ENCODE measurements at places on chromosomes 11 and 22.

DNA sequence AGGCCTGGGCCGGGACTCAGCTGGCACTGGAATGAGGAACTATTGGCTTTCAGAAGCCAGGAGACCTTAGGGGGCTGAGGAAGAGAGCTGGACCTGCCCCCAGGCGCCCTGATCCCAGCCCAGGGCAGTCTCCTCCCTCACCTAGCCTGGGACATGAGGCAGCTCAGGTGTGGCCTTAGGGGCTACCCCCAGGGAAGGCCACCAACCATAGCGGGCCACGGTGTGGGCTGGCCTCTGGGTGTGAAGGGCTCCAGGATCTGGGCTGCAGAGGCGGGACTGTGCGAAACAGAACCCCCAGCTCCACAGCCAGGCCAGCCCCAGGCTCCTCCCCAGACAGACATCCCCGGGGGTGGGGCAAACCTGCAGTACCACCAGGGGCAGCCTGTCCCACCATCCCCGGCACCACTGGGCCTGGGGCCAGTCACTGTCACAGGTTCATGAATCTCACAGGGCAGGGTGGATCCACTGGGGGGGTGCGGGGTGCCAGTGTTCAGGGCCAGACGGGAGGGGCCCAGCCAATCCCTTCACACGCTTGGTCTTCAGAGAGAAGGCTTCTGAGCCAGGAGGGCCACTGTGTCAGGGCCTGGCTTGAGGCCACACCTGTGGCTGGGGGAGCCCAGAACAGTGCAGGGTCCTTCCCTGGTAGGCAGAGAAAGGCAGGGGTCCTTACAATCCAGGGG lies 3.5 kb downstream of the PLXNB2 start:
- DNase-seq = no peak

GRCh38 chr11:78684377-78684776 lies 109.7 kb upstream of the NARS2 start:
- DNase-seq = no peak

GRCh38 chr22:30822216-30823014 lies 127.7 kb downstream of the OSBP2 start:
- peak; percentile 36 for DNase-seq

DNA sequence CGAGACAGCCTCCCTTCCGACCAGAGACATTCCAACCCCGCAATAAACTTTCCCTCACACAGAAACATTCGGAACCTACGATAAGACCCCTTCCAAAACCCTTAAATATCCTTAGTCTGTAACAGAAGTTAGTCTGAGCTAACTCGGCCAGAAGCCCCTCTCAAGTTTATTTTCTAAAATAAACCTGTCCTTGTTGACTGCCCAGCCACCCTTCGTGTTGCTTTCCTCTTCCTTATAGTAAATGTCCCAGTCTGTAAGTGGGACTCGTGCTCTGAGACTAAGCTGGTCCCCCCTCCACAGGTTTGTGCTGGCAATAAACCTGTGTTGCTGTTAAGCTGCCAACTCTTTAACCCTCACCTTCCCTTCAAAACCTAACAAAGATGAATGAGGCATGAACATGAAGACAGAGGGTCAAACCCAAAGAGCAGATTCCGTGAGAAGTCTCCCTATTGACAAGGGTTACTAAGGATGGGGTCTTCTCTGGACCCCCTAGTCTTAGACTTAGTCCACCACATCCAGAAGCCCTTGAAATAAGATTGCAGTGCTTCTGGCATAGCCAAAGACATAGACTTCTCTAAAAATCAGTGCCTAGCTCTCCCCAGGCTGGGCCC lies 18.2 kb downstream of the MIF start:
- DNase-seq = no peak

DNA sequence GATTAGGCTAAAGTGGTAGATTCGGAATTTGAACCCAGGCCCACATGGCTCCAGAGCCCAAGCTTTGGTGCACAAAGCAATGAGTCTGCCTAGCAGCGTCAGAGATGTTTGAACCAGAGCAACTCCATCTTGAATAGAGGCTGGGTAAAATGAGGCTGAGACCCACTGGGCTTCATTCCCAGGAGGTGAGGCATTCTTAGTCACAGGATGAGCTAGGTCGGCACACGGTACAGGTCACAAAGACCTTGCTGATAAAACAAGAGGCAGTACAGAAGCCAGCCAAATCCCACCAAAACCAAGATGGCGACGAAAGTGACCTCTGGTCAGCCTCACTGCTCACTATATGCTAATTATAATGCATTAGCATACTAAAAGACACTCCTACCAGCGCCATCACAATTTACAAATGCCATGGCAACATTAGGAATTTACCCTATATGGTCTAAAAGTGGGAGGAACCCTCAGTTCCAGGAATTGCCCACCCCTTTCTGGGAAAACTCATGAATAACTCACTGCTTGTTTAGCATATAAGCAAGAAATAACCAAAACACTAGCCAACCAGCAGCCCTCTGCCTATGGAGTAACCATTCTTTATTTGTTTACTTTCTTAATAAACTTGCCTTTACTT lies 40.3 kb upstream of the DAGLA start:
- DNase-seq = no peak

- DNase-seq = no peak
These were observed 46.8 kb downstream of the PPP2R1B start for GRCh38 chr11:111719379-111719778.

DNA sequence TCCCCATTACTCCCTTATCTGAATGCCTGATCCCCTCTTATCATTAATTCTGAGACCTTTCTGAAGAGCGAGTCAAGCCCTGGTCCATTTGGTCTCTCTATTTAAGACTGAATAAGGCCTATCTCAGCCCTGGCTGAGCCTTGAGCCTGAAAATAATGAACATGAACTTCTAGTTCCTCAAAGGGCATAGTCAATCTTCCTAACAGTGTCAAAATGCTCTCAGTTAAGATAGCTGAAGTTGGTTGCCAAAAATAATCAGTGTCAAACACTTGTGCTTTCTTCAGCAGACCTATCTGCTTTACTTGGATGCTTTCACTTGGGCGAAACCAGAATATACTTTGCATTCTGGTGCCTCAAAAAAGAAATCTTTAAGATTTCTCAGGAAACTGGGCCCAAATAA lies 42.6 kb upstream of the PPP2R1B start:
- no peak for DNase-seq

DNA sequence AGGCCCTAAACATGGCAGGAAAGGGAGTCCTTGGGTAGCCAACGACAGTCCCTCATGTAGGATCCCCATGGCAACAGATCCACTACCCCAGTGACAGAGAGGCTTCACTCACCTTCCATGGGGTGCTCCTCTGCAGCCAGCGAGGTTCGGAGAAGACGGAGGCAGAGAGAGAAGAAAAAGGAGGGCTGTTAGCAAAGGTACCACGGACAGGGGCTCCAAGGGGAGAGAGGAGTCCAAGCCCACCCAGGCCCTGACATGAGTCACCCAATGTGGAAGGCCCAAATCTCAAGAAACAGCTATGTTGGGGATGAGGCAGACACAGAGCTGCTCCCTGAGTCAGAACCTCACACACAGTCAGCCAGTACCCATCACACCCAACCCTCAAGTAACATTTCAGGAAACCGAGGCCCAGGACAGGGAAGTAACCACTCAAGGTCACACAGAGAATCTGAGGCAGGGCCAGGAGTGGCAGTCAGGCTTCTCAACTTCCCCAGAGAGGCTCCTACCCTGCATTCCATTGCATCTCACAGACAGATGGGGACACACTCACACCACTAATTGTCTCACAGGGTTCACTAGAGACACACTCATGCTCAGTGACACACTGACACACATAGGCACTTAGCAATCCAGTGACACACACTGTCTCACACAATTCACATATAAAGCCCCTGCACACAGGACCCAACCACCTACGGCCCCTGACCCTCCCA lies 25.2 kb downstream of the NRXN2 start:
- DNase-seq = no peak

GRCh38 chr11:370070-370941 lies 1.0 kb downstream of the B4GALNT4 start:
- no peak for DNase-seq

DNA sequence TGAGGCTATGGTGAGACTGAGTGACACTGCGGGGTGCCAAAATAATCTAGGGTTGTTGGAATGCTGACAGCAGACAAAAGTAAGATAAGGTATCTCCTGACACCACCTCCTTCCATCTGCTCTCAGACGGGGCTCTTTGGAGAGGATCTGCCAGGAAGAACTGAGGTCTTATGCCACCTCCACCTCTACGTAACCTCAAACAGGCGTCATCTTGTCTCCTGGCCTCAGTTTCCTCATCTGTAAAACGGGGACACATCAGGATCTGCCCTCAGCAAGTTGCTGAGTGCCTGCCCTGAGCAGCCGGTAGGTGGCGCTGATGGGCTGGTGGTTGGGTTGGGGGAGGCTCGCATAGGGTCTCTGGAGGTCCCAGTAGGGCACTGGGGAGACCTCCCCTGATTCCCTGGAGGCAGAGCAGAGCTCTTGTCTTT lies 1.7 kb upstream of the MYEOV start:
- peak; percentile 66 for DNase-seq

GRCh38 chr11:66420671-66421476 lies at the start of gene NPAS4:
Gene NPAS4 (plus strand): TSS chr11:66421035. CDS start chr11:66421180, 145 bp downstream.
- DNase-seq = no peak

GRCh38 chr11:114133548-114134329 lies 74.2 kb downstream of the ZBTB16 start:
- DNase-seq = no peak

- DNase-seq = no peak
These were observed 28.7 kb downstream of the DDIAS start for GRCh38 chr11:82930229-82930628.

- DNase-seq = no peak
These were observed 40.2 kb downstream of the RRP8 start for GRCh38 chr11:6563121-6563619.

DNA sequence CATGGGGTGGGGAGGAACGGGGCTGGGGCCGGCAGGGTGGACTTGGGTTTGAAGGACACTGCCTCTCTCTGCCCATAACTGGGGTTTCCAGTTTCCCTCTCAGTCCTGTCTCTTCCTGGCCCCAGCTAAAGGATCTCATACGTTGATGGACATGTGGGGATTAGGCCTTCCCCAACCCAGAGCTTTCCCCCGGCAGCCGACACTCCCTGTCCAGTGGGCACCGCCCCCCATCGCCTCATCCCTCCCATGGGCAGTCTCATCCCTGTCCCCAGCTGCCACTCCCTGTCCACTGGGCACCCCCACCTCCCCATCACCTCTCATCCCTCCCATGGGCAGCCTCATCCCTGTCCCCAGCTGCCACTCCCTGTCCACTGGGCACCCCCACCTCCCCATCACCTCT lies 22.2 kb upstream of the ACR start:
- DNase-seq = no peak

- DNase-seq = no peak
These were observed 6.9 kb upstream of the SHANK3 start for GRCh38 chr22:50665738-50666137.

GRCh38 chr11:6357222-6357621 lies 33.1 kb upstream of the SMPD1 start:
- peak; percentile 51 for DNase-seq

DNA sequence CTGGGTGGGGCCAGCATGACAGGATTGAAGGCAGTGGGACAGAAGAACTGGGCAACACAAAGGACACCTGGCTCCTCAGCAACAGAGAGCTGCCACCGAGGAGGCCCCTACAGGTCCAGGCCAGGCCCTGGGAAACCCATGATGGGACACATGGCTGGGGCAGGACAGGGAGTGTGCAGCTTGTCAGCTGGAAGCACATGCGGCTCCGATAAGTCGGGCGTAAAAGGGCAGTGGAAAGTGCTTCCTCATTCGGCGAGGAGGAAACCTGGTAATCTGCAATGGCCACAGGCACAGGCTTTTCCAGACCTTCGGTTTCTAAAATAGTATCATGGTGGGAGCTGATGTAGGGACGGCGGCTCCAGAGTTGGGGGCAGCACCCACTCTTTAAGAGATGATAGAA lies 16.5 kb downstream of the GNAZ start:
- DNase-seq = no peak

GRCh38 chr11:29676993-29677392 lies 339.8 kb downstream of the KCNA4 start:
- DNase-seq = no peak

GRCh38 chr22:19820880-19821522 lies 33.7 kb downstream of the GNB1L start:
- DNase-seq = no peak

GRCh38 chr11:34405079-34405858 lies 33.5 kb upstream of the CAT start:
- DNase-seq = no peak

DNA sequence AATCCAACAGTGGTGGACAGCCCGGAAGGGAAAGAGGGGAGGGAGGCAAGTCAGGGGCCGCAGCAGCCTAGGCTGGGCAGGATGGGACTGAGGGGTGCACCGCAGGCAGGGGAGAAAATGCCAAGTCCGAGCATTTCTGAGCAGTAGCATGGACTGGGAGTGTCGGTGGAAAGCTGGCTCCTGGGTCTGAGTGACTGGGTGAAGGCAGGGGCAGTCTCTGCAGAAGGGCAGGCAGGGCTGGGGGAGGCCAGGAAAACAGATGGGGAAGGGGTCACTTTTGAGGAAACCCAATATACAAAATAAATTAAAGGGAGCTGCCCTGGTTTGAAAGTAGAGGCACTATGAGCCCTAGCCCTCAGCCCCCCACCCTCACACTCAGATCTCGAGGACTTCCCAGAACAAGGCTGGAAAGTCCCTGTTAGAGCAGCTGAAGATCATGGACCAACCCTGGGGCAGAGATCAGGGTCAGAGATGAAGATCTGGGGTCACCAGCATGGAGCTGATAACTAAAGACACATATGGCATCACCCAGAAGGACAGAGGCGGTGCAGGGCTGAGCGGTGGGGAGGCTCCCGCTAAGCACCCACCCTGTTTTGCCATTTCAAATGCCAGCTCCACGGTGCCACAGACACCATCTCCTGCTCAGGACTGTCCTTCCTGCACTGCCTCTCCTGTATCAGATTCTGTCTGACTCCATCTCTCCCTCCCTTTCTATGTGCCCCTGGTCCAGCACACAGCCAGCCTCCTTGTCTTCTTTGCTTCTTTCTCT lies 32.4 kb upstream of the ETS1 start:
- no peak for DNase-seq

Data from stimulated activated CD4-positive, alpha-beta T cell treated with anti-CD3 and anti-CD28 coated beads, Interleukin-2, amount 100 ng/mL, for 24 hours (primary cell).